ENCODE measurements at places on chromosomes 6 and 20.
A peak's percentile ranks its signal among the peaks of the same experiment; 100 is the strongest.

DNA sequence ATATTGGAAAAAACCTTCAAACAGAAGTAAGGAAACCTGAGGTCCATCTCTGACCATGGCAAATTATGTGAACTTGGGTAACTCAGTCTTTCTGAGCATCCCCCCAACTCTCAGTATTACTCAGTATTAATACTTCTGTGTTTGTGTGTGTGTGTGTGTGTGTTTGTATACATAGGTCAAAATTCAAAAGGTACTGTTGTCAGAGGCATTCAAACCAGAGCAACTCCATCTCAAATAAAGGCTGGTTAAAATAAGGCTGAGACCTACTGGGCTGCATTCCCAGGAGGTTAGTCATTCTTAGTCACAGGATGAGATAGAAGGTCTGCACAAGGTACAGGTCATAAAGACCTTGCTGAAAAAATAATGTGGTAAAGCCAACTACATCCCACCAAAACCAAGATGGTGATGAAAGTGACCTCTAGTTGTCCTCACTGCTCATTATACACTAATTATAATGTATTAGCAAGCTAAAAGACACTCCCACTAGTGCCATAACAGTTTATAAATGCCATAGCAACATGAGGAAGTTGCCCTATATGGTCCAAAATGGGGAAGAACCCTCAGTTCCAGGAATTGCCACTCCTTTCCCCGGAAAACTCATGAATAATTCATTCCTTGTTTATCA lies 33.3 kb upstream of the SLC22A16 start:
- no peak for DNase-seq

- DNase-seq = no peak
Measured at GRCh38 chr6:134077301-134077700, 24.9 kb upstream of the SLC2A12 start.

- no peak for DNase-seq
Measured at GRCh38 chr6:23441808-23442461, 684.1 kb upstream of the NRSN1 start.

- no peak for DNase-seq
Measured at GRCh38 chr20:53237461-53237860, 265.3 kb downstream of the TSHZ2 start.

DNA sequence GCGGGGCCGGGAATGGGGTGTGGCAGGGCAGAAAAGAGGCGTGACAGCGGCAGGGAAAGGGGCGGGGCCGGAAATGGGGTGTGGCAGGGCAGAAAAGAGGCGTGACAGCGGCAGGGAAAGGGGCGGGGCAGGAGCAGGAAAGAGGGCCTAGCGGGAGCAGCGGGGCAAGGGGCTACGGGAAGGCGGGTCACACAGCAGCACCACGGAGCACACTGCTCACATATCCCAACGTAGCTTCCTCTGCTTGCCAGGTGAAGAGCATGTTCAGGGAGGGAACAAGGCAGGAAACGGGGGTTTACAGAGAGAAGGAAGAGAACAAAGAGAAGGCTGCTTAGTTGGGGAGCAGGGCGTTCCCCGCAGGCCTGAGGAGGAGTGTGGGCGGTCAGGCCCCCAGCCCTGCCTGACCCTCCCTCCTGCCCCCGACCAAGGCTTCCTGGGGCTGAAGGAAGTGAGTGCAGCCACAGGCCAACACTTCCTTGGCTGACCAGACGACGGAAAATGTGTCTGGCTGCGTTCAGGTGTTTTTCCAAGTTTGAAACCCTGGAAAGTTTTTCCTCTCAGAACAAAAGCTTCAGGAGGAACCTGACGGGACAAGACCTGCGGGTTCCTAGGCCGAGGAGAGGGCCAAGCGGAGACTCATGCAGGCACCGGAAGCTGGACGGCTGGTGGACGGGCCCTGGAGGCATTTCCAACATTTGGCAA lies 13.8 kb downstream of the UCKL1 start:
- peak; percentile 69 for DNase-seq

DNA sequence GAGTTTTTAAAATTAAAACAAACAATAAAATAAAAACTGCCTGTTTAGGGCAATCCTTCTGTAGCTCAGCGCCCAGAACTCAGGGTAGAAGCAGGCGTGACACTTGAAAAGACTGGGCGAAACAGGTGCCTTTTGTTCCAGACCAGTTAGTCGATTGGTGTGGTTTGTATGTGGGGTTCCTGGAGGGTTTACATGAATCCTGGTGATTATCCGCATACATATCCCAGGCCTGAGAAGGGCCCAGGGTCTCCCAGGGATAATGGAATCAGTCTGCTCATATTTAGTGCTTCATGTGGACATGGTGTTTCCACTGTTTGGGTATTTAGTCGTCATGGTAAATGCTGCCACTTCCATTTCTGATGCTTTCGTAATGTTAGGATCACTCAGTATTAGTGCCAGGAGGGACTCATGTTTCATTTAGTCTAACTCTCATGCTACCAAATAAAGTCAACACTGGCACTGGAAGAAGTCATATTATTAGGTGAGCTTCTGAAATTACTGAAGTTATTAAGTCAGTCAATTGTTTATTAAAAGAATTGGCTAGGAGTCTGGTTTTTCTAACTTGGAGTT lies 116.5 kb downstream of the SAMD5 start:
- DNase-seq = no peak

DNA sequence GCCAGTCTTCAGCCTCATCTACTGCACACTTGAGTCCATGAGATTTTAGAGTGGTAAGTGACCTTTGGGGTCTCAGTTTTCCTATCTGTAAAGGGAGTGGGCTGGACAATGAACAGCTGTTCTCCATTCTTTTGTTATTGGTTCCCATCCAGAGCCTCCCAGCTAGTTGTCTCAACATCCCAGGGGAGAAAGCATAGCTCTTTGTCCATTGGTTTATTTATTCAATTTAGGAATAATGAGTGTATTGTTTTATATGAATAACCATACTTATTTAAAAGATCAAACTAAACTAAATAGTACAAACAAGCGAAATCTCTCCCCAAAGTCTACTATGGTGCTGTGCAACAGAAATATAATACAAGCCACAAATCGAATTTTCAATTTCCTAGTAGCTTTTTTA lies 13.7 kb downstream of the PIGT start:
- no peak for DNase-seq

DNA sequence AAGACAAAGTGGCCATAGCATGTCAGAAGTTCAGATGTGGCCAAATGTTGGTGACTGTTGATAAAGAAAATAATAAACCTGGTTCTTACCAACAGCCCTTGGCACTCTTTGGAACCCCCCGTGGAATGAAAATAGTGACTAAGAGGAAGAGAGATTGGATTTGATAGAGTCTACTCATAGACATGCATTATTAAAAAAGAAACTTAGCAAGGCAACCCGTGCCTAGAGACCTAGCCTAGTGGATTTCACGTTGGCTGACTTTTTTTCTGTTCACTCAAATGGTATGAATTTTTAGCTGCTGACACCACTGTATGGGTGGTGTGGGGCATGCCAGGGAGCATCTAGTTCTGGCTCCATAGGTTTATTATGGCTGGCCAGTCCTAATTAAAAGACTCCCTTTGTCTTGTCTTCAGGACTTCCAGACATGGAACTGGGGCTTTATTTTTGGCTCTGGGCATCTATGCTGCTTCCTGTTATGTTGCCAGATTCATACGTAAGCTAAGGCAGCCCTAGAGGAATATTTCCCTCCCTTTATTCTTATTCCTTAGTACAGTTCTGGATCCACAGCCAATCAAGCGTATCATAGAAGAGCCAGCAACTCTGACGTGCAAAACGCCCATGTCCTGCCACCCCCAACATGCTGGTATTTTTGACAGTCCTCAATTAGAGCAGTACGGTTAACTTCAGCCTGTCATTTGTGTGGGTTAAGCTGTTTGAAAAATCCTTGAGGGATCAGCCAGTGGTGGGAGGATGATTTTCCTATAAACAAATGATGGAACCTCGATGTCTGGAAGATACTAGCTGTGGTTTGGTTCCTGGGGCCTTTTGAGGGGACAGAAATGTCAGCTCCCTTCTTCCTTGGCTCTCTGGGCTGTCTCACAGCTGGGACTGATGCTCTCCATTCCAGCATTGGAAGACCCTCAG lies 127.5 kb downstream of the ISM1 start:
- DNase-seq = no peak

Data from Karpas-422 (cell line).